ENCODE measurements at places on chromosomes 12 and 14.

- DNase-seq: no peak
Observed at GRCh38 chr12:26704214-26704613, 128.8 kb downstream of the ITPR2 start.

DNA sequence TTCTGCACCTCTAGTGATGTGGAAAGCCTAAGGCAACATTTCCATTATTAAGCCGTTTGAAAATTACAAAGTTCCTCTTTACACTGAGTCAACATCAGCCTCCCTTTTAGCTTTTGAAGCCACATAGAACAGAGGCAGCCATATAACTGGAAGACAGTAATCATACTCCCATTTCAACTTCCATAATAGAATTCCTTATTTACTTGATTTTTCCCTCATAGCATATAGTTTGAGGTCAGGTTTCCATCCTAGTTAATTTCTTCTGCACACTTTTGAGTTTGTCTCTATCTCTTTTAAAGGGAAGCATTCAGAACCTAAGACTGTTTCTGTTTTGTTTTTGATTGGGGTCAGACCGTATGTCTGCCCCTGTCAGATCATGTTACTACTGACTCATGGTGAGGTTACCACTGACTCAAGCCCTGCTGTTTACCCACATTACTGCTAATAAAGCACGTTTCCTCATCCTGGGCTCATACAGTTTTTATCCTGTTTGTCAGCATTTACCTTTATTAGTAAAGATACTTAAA lies 161.0 kb downstream of the SLC38A4 start:
- DNase-seq: no peak

- peak; percentile 99 for DNase-seq
Observed at GRCh38 chr12:31325877-31326631, at the start of gene SINHCAF. Gene SINHCAF (minus strand): TSS chr12:31326150. CDS start chr12:31298204, 27,946 bp downstream.

DNA sequence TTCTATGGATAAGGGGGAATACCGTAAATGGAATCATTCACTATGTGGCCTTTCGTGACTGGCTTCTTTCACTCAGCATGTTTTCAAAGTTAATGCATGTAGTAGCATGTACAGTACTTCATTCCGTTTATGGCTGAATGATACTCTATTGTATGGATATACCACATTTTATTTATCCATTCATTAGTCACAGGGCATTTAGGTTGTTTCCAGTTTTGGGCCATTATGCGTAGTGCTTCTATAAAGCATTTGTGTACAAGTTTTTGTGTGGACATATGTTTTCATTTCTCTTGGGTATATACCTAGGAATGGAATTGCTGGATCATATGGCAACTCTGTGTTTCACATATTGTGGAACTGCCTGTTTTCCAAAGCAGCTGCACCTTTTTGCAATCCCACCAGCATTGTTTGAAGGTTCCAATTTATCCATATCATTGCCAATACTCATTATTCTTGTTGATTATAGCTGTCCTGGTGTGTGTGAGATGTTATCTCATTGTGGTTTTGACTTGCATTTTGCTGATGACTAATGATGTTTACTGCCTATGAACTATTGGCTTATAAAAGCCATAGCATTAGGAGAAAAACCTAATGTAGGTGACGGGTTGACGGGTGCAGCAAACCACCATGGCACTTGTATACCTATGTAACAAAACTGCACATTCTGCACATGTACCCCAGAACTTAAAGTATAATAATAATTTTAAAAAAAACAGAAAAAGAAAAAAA lies 45.5 kb downstream of the ATF7IP start:
- DNase-seq: no peak
